ENCODE measurements at places on chromosomes 13 and 19. TPM values are rescaled to one million over a fixed set of nuclear protein-coding genes. Genes with fewer than 3 reads are reported as not detected.

GRCh38 chr13:70249332-70250064, 141.2 kb upstream of the KLHL1 start:
- H3K27ac ChIP-seq: no peak overlapping the region
- H3K27me3 ChIP-seq: no peaks in the 10 kb centered on the region
- H3K4me3 ChIP-seq: no peak overlapping the region
- no peaks in the 10 kb centered on the region for H3K36me3 ChIP-seq
- H3K4me1 ChIP-seq: no peaks in the 10 kb centered on the region

DNA sequence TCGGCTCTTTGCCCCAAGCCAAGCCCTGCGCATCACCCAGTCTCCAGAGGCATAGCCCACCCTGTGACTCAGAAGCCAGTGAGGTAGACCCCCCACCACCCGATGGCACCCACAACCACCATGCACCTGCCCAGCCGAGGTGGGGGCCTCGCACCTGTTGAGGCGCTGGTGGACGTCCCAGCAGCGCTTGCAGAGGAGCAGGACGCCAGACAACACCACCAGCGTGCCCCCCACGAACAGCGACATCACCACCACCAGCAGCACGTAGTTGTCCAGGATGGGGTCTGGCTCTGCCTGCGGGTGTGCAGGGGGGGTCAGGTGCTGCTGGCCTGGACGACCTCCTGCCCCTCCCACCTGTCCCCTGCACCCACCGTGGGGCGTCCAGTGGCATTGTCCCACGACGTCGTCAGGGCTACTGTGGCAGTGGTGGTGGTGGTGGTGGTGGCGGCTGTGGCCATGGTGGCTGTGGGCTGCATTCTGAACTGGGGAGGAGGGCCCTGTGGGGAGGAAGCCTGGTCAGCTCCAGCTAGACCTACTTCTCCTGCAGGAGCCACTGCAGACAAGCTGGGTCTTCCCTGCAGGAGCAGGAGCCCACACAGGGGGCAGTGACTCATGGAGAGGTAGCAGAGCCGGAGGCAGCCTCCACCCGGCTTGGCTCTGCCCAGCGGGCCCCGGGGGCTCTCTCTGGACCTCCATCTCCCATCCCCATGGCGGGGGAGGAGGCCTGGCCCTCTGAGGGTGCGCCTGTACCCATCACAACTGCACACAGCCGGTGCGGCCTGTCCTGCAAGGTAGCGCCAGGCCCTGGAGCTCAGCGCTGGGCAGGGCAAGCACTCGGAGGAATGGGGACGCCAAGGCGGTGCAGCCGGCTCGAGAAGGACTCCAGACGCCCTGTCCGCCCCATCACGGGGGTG, 1.9 kb downstream of the CBARP start:
- no peak overlapping the region for H3K4me3 ChIP-seq
- no peak overlapping the region for H3K27ac ChIP-seq
- peaks cover 17% of the 10 kb centered on the region for H3K4me1 ChIP-seq
- DNase-seq: no peak

The FOXA3 gene
- not detected for polyA plus RNA-seq

GRCh38 chr13:113164492-113164891, 6.0 kb downstream of the PROZ start:
- DNase-seq: no peak
- H3K27ac ChIP-seq: no peak overlapping the region
- no peaks in the 10 kb centered on the region for H3K36me3 ChIP-seq
- H3K27me3 ChIP-seq: no peaks in the 10 kb centered on the region
- no peak overlapping the region for H3K4me3 ChIP-seq

- no peak overlapping the region for H3K27ac ChIP-seq
- no peaks in the 10 kb centered on the region for H3K36me3 ChIP-seq
- DNase-seq: no peak
- H3K4me3 ChIP-seq: no peak overlapping the region
Observed at GRCh38 chr13:104530741-104531140, 1464.5 kb upstream of the SLC10A2 start.

GRCh38 chr13:67736646-67737420, 506.7 kb upstream of the PCDH9 start:
- H3K4me1 ChIP-seq: no peaks in the 10 kb centered on the region
- H3K36me3 ChIP-seq: no peaks in the 10 kb centered on the region
- H3K27ac ChIP-seq: no peak overlapping the region
- no peak for DNase-seq

DNA sequence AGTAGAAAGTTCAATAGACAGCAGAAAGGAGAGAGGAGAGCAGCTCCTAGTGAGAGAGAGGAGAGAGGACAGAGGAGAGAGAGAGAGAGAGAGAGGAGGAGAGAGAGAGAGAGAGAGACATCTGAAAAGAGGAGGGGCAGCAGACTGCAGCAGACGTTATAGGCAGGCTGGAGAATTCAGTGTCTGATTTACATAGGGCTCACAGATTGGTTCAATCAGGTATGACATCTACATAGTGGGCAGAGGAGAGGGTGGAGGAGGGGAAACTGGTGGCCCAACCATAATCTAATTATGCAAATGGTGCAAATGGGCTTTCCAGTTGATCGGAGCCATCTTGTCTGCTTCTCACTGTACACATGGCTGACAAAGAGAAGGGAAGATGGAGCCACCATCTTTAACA, 221.3 kb upstream of the TRPC4 start:
- H3K36me3 ChIP-seq: no peaks in the 10 kb centered on the region
- no peak overlapping the region for H3K27ac ChIP-seq
- no peak for DNase-seq
- no peaks in the 10 kb centered on the region for H3K27me3 ChIP-seq
- H3K4me3 ChIP-seq: no peak overlapping the region

- H3K36me3 ChIP-seq: no peaks in the 10 kb centered on the region
- DNase-seq: no peak
- H3K4me1 ChIP-seq: peaks cover 17% of the 10 kb centered on the region
- peak overlapping the region; percentile 56 for H3K27ac ChIP-seq
- H3K27me3 ChIP-seq: no peaks in the 10 kb centered on the region
- H3K4me3 ChIP-seq: peak overlapping the region; percentile 64
Observed at GRCh38 chr19:11814700-11815035, 595 bp downstream of the ZNF440 start.
